ENCODE measurements at places on chromosomes 5 and 9.

DNA sequence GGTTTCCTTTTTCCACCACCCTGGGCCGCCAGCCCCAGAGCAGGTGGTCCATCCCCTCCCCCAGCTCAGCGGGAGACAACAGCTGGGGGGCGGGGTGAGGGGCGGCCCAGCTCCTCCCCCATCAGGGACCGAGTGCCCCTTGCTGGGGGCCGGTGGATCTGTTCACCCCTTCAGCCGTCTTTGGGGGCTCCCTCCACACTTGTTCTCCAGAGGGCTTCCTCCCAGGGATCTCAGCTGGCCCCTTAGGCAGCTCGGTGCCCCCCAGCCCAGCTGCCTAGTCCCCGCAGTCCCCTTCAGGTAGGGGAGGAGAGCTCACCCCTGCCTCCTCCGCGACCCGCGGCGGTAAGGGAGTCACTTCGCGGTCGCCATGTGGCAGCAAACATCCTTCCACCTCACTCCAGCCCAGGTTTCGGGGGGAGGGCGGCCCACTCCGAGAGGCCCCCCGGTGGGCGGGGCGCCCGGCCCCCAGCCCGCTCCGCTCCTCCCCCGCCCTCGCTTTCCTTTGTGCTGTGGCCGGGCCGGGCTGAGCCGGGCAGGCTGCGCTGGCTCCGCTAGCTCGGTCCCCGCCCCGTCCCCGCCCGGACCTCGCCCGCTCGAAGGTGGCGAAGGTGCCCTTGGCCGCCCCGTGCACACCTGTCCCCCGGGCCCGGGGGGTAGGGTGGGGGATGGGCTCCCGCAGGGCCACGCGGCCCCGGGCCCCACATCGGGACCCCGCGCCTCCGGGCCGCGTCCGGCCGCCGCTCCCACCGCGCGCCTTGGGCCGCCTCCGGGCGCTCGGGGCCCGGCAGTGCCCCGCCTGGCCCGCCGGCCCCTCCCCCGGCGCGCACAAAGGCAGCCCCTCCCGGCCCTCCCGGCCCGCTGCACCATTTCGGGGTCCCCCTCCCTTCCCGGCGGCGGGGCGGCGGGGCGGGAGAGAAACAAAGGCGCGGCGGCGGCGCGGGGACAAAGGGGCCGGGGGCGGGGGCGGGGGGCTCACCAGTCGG lies 683 bp downstream of the DBN1 start:
- no peak for DNase-seq

- DNase-seq, result no peak
Measured at GRCh38 chr5:65823204-65823603, 101.2 kb downstream of the NLN start.

- DNase-seq, result no peak
Measured at GRCh38 chr5:78499485-78499884, 139.1 kb downstream of the SCAMP1 start.

GRCh38 chr9:89462817-89463683 lies 34.9 kb downstream of the SEMA4D start:
- no peak for DNase-seq

DNA sequence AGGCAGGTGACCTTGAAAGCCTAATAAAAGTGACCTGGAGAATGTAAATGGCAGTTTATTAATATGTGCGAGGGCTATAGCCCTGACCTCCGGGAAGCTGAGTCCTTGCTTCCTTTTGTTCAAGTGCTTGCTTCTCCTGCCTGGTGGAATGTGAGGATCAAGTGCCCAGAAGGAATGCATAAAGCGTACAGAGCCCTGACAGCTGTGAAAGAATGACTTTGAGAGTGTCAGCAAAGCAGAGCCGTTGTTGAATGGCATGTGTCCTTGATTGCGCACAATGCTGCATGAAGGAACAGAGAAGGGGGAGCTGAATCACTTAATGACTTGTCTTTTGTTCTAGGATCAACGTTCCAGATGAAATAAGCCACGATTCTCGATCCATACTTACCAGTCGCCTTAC lies 133.0 kb downstream of the SLF1 start:
- no peak for DNase-seq

GRCh38 chr9:133991214-133991921 lies 756 bp downstream of the VAV2 start:
- no peak for DNase-seq

DNA sequence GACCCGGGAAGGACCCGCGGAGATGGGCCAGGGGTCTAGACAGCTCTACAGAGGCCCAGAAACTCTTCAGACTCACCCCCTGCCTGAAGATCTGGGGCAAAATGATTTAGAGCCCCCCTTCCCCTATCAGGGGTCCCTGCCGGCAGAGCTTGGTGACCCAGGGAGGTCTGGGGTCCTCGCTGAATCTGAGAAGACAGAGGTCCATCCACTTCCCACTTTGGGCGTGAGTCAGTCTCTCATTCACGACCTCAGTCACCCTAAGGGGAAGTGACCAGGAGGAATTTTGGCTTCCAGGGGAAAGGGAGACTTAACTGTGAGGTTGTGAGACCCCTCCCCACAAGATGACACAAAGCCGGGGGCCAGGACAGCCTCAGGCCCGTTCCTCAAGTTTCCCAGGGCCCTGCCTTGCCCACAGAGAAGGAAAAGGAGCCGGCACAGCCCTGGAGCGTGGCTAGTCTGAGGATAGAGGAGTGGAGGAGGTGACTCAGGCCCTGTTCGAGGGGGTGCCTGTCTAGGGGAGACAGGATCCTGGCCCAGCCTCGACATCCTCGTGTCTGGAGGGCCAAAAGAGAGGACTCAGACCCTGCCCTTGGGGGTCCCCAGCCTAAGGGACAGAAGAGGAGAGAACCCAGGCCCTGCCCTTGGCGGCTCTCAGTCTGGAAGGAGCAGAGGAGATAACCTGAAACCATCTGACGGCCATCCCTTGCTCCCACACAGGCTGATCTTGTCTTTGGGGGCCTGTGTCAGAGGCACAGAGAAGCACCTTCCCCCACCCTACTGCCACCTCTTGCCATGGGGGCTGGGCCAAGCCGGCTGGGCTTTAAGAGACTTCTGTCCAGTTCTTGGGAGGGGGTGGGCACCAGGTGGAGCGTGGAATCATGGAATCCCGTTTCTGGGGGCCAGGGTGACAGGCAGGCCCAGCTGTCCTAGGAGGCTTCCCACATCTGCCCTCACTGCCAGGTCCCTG lies 889 bp downstream of the PDLIM4 start:
- peak; percentile 73 for DNase-seq

DNA sequence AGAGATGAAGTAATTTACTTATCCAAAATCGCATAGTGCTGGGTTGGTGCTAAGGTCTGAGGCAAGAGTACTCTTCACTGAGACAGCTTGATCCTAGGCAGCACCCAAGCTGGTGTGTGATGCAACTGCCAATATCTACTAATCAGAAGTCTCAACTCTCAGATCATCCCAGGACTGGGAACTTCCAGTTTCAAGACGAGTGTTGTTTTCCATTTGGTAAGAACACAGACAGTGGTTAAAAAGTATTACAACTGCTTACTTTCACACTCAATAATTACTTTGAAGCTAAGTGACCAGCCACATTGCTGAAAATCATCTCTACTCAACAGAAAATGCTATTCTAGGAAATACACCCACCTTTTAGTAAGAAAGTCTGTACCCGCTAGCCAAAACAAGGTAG lies 45.3 kb downstream of the FBXW11 start:
- no peak for DNase-seq

GRCh38 chr5:32777222-32777621 lies 66.1 kb downstream of the NPR3 start:
- DNase-seq, result no peak

- DNase-seq, result no peak
Measured at GRCh38 chr5:151298063-151298855, 5.3 kb downstream of the SLC36A3 start.

DNA sequence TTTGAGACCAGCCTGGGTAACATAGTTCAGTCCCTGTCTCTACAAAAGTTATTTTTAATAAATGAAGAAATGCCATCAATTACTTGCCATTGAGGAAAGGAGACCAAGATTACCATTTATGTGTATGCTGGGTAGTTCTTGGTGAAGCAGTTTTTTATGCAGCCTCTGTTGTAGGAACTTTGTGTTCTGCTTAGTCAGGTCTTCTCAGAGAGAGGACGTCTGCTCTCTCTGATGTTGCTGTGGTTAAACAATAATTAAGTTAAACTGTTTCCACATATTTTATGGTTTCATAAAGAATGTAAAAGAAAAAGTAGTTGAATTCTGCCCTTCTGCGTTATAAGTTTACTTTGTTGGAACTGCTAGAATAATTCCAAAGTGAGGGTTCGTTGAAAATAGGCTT lies 210.5 kb downstream of the KDM4C start:
- no peak for DNase-seq

- DNase-seq, result no peak
Measured at GRCh38 chr9:15018096-15018637, 107.9 kb upstream of the FREM1 start.

DNA sequence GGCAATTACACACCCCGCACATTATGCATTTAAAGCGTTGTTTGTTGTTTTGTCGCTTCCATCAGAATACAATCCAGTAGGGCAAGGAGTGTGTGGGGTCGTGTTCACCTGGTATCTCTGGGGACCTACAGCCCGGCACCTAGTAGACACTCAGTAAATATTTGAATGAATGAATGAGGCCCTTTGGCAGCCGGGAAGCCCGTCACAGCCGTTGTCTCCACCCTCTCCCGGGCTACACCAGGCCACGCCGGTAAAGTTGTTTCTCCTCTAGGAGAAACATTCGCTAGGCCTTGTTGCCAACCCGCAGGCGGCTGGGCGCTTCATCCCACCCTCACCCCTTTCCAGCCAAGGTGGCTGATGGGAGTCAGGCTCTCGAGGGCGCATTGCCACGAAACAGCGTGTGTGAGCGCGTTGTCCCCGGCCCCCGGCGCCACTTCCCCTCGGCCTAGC lies 876 bp upstream of the JAK2 start:
- DNase-seq, result no peak

DNA sequence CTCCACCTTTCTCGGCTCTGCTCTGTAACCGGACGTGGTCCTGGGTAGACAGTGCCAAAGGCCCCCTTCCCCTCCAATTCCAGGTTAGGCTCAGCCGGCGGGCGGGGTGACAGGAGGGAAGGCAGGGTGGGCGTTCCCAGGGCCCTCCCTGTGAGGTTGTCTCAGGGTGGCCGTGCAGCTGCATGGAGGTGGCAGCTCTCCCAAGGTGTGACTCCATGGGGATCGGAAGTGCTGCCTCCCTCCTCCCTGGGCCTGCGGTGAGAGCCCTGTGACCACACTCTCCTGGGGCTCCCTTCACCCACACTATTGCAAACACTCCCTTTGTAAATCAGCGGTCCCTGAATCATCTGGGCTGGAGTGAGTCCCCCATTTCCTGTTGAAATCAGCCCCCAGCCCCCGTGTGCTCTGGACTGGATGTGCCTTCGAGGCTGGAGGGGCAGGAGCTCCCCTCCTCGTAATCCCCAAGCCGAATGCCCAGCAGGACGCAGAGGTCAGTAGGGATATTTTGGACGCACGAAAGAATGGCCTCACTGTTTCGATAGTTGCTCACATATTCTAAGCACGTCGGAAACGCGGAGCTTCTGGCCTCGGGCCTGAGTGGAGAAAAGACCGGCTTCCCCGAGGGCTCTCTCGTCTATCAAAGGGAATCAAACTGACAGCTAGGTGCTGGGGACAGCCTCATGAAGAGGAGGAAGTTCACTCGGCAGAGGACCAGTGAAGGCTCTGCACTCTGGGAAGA lies 107.6 kb upstream of the COL5A1 start:
- peak; percentile 38 for DNase-seq

- DNase-seq, result no peak
Measured at GRCh38 chr9:125511789-125512660, 195.0 kb downstream of the MAPKAP1 start.

- DNase-seq, result no peak
Measured at GRCh38 chr5:20618340-20618739, 630.3 kb upstream of the CDH18 start.

DNA sequence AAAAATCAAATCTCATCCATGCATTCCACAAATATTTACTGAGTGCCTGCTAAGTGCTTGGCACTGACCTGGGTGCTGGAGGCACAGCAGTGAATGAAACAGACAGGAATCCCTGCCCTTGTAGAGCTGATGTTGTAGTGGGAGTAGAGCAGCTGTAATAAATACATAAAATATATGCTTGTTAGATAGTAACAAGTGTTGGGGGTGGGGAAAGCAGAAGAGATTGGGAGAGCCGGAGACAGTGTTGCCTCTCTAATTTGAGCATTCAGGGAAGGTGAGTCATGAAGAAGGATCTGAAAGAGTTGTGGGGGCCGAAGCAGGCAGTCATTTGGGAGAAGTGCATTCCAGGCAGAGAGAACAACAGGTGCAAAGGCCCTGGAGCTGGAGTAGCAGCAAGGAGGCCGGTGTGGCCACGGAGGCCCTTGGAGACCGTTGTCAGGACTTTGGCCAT lies 97.9 kb downstream of the ZNF618 start:
- DNase-seq, result no peak

GRCh38 chr9:75812141-75812540 lies 78.3 kb upstream of the PCSK5 start:
- no peak for DNase-seq

GRCh38 chr5:154466147-154466546 lies 11.9 kb downstream of the HAND1 start:
- no peak for DNase-seq

DNA sequence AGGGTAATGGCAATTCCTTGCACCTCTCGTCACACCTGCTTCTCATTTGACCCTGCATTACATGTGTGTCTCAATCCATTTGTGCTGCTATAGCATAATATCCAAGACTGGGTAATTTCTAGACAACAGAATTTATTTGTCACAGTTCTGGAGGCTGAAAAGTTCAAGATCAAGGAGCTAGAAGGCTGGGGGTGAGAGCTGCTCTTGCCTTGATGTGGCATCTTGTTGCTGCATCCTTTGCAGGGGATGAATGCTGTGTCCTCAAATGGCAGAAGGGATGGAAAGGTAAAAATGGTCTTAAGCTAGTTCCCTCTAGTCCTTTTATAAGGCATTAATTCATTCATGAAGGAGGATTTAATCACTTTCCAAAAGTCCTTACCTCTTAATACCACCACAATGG lies 323.7 kb upstream of the RPS23 start:
- no peak for DNase-seq

DNA sequence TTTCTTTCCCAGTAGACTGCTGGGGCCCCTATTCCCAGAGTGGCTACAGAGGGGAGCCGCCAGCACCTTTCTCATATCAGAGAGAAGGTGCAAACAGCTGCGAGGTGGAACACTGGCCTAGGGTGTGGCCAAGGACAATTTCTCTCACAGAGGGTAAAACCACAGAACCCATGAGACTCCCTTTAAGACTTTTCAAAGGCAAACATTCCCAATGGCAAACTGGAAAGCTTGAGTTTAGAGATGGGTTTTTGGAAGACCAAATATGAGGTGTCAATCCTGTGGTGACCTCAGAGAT lies 335.1 kb upstream of the PIK3R1 start:
- no peak for DNase-seq

- no peak for DNase-seq
Measured at GRCh38 chr5:91206734-91207133, 176.4 kb downstream of the ARRDC3 start.

DNA sequence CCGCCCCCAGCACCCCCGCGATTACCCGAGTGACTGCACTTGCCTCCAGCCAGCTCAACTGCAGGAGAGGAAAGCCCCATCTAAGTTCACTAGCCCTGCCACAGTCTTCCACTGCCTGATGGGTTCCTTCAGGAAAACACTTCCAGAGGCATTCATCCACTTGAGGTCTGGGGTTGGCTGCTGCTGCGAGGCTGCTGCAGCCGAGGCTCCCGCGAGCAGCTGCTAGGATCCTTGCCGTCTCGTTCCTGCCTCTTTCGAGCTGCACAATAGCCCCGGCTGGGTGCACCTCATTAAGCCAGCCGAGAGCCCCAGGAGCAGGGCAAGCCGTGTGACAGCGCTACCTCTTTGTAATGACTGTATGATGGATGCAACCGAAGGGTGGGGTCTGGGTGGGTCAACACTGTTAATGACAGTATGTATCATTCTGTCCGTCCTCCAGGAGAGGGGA lies 24.2 kb upstream of the ELAVL2 start:
- no peak for DNase-seq

- no peak for DNase-seq
Measured at GRCh38 chr5:63697811-63698210, 264.4 kb downstream of the HTR1A start.
